ENCODE measurements at places on chromosomes 11 and 22.

DNA sequence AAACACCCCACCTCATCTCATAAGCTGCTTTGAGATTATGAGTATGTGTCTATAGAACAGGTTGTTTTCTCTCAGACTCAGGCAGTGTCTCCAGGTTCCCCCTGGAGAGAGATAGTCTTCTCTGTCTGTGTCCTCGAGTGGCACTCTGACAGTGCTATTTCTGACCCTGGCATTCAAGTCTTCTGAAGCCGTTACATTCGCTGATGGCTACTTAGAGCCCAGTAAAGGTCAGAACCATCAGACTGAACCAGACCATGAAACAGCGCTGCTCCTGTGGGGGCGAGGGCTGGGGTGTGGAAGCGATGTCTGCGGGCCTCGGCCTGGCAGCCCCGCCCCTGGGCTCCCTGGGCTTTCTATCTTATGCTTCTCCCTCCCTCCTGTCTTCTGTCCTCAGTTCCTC lies 23.5 kb downstream of the SHISA8 start:
- DNase-seq: no peak

DNA sequence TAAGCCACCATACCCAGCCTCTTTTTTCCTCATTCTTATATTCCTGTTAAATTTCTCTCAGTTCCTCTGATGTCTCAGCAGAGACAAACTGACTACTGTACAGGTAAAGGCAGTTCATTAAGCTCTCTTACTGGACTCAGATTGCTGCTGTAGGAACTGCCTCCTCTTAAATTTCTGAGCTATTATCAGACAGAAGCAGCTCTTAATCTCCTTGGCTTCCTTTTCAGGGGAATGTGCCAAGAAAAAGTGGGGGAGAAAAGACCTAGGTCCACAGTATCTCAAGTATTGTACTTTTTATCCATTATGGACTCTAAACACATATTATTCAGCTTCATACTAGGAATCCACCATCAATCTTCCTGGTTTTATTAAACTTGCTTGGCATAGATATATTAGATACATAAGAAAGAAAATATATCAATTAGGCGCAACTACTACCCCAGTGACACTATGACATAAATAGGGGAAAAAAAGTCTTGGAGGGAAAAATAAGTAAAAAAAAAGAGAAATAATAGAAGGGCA lies 26.1 kb downstream of the MRTFA start:
- no peak for DNase-seq

DNA sequence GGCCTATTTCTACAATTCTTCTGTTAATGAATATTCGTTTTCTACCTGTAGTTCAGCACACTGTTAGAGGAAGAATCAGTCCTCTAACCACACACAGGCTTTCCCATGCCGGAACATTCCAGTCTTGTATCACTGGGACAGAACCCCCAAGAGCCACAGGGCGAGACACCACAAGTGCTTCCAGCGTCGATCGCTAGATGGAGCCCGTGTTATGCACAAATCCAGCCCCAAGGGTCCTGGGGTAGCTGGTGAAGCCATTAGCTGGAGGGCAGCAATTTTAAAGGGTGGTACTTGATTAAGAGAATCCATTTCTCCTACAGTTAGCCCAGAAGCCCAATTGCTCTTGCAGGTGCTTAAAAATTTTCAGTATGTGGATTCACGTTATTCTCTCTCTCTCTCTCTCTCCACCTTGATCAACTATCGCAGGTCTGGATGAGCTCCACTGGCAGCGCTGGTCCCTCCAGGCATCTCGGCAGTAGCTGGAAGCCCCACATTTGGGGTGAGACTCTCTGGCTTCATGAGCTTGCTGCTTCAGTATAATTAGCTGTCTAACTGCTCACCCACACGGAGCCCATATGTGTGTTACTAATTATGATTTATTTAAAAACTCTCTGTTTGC lies 148.2 kb upstream of the SNX19 start:
- no peak for DNase-seq

DNA sequence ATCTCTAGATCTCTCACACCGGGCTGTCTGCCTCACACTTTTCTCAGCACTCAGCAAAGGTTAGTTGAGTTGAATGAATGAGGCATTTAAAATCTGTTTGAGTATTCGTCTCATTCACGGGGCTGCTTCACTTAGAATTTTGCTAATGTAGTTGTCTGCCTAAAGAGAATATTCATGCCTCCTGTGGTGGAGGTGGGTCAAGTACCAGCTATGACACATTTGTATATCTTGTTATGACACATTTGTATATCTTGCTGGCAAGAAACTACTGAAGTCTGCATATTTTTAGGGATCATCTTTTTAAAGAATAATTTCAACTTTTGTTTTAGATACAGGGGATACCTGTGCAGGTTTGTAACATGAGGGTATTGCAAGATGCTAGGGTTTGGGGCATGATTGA lies 43.1 kb downstream of the LDLRAD3 start:
- no peak for DNase-seq

- DNase-seq: no peak
These were observed 60.2 kb downstream of the MICAL3 start for GRCh38 chr22:17964156-17964555.

DNA sequence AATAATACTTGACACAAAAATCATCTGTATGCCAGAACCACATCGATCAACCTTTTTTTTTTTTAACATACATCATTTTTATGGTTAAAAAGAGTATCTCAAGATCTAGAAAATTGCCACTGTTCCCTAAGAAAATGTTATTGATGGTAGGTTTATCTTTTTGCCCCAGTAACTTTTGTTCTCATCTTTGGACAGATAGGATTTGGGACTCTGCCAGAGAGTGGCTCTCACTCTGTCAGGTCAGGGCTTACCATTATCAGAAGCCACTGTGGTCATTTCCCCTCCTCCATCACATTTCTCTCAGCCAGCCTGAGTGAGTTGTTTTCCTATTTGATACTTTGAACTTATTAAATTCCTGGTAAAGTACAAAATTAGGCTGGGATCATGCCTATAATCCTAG lies 47.9 kb upstream of the YWHAH start:
- DNase-seq: no peak

- no peak for DNase-seq
These were observed 39.3 kb downstream of the ZNF202 start for GRCh38 chr11:123702139-123702538.

DNA sequence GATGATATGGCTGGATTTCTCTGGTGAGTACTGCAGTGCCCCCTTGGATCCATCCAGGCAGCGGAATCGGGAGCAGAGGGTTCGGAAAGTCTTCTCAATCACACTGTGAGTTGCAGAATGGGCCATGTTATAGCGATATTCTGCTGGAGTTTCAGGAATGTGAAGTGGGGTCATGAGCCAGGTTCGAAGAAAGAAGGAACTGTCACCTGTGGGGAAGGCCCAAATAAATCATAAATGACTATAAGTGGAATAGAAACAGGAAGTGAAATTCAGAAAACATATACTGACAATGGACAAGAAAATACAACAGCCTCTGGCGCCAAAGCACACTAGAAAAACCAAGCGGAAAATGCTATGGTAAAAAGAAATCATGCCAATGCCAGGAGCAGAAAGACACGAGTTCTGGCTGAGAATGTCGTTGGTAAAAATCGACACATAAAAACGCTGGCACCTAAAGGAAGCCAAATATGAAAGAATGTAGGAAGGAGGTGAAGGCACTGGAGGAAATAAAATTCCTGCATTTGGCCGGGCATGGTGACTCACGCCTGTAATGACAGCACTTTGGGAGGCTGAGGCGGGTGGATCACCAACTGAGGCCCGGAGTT lies 10.0 kb upstream of the AMBRA1 start:
- DNase-seq: no peak

- no peak for DNase-seq
These were observed 97.2 kb downstream of the PIWIL4 start for GRCh38 chr11:94664346-94664745.

GRCh38 chr22:42389143-42389542 lies 43.1 kb downstream of the NFAM1 start:
- DNase-seq: no peak

- no peak for DNase-seq
These were observed 36.4 kb downstream of the PITPNB start for GRCh38 chr22:27882507-27883290.

DNA sequence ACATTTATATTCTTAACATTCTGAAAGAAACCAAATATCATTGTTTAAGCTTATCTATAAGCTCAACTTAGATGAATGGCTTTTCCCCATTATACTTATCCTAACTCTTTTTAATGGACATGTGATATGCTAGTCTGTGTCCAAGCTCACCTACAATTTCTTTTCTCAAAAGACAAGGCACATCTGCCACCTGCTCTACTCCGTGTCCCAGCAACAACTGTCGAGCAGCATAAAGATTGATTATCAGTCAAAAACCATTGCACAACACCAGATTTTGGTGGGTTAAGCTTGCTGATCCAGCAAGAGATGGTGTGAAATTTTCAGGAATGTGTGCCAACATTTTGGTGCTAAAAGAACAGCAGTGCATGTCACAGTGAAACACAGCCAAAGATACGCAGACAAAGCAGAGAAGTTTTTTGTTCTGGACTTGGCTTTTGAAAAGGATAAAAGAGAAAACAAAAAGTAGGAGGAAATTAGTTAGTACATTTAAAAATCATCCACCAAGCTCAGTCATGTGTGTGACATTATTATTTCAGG lies 65.8 kb downstream of the DCDC1 start:
- DNase-seq: no peak

DNA sequence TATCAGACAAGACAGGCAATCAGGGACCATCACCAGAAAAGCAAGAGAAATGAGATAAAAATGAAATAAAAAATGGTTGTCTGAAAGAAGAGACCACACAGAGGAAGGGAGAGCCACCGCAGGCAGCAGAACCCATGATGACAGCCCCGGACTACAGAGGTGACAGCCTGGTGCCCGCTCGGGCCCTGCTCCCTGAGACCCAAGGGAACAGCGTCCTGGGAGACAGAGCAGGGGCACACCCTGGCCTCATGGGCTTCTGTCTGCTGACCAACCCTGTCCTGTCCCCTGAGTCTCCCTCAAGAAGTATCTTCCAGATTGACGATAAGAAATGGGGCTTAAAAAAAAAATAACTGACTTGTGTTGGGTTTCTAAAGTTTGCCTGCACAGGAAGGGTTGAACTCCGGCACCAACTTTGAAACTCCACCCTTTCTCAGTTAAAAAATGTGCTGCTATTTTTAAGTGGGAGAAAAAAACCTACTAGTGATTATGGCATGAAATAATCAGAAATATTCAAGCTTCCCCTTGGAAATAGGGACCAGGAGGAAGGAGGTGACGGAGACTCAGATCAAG lies 70.1 kb upstream of the TTLL12 start:
- DNase-seq: no peak

DNA sequence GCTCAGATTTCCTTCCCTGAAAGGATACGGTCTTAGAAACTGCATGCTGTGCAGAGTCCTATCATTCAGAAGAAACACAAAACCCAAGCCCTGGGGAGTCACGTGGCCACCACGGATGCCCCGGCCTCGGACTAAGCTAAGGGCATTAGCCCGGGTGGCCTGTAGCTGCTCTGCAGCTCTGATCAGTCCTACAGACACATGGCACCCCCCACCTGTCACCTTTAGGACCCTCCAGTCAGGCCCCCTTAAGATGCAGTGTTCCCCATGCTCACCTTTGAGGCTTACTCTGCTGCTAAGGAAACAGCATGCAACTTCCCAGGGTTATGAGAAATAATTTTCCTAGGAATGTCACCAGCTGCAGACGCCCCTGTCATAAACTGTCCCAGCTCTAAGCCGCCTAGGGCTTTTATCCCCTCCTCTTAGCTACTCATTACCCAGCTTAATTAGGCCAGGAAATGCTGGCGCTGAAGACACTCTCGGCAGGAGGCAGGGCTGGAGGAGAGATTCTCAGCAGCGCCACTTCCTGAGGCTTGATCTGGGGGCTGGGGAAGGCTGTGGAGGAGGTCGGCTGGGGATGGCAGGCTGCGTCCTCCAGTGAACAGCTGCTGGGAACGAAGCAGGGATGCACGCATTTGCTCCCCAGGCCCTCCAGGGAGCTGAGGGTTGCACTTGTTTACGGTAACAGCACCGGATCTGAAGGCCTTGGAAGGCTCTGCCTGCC lies 47.2 kb upstream of the ADA2 start:
- no peak for DNase-seq

GRCh38 chr11:44301564-44302271 lies 8.2 kb downstream of the ALX4 start:
- no peak for DNase-seq

DNA sequence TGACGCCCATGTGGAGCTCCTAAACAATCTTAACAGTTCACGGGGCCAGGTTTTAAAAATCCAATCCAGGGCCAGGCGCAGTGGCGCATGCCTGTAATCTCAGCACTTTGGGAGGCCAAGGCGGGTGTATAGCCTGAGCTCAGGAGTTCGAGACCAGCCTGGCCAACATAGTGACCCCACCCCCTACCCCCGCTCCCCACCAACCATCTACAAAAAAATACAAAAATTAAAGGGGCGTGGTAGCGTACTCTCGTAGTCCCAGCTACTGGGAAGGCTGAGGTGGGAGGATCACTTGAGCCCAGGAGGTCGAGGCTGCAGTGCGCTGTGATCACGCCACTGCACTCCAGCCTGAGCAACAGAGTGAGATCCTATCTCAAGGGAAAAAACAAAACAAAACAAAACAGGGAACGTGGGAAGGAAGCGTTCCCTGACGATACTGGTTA lies 689 bp upstream of the SART1 start:
- no peak for DNase-seq

- no peak for DNase-seq
These were observed 384.1 kb downstream of the NELL1 start for GRCh38 chr11:21053466-21053865.

GRCh38 chr11:113105592-113105991 lies 144.4 kb downstream of the NCAM1 start:
- DNase-seq: no peak

DNA sequence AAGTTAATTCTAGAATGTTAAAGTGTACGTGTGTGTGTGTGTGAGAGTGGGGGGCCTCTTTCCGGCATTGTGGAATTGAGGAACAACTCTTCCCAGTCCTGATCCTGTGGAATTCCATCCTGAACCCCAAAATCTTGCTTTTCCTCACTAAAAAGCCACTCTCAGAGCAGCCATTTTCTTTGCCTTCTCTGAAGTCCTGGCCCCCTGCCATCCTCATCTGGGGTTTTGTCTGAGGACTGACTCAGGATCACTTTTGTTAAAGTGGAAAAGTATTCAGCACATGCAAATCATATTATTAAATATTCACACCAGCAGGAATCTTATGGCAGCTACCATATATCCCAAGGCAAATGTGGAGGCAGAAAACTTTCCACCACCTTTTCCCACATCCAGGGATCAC lies 3.8 kb downstream of the SCN4B start:
- no peak for DNase-seq

DNA sequence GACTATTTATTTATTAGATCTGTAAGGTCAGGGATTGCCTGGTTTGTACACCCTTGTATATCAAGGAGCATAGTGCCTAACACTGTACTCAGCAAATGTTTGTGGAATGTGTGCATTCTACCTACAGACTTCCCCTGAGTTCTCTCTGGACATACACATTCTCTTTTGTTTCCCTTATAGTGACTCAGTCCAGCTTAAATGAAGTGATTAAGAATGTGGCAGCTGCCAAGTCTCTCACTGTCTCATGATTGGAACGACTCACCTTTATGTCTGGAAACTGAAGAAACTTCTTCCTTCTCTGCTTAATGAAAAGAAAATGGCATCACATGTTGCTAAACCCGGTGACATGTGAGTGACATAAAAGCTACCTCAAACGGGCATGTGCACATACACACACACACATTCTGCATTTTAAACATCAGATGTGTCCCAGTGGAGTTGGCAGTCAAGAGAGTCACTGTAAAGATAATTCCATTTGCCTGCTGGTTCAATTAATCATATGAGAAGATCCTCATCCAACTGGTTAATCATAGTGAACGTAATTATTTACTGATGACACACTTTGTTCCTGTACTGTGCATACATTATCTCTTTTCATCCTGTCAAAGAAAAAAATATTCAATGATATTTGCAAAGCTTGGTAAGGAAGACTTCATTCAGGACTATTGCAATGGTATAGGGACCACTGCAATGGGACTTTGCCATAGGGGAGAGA lies 42.8 kb downstream of the GLYAT start:
- no peak for DNase-seq

Measured in activated naive CD4-positive, alpha-beta T cell treated with Interleukin-2 at 50 U/mL for 16 hours (primary cell).